ENCODE measurements at places on chromosomes 12 and 14.

DNA sequence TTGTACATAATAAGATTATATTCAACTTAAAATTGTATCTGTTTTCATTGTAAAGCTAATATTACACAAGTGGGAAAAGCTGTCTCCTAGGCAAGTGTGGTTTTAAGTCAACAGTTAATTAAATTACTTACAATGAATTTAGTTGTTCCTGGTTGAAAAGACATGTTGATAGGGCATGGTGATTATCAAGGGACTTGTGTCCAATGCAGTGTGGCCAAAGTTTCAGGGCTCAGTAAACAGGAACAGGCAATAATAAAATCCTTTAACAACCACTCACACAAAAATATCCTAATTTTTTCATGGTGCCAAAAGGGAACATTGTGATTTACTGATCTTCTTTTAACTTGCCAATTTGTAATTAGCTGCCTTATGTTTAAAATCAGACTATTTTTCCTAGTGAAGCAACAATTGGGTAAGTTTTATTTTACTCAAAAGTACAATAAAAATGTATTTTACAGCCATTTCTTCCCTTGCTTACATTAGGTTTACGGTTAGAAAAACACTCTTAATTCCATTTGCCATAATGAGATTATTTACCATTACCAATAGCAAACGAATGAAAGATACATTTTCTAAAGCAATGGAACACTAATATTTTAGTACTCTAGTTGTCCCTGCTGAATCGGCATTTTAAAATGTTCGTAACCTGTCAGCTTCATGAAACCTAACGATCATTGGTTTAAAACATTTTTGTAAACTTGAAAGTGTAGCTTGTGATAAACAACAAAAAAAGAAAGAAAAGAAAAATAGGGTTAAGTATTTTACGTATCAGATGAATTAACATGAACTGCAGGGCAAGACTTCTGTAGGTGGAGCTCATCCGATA lies 1.8 kb upstream of the WNK1 start:
- DNase-seq = no peak

DNA sequence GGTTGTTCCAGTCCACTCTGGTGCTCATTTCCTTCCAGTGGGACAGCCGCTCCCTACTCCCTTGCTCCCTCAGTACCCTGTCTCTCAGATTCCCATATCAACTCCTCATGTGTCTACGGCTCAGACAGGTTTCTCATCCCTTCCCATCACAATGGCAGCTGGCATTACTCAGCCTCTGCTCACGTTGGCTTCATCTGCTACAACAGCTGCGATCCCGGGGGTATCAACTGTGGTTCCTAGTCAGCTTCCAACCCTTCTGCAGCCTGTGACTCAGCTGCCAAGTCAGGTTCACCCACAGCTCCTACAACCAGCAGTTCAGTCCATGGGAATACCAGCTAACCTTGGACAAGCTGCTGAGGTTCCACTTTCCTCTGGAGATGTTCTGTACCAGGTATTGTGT lies 69.9 kb downstream of the RAD52 start:
- DNase-seq = no peak

DNA sequence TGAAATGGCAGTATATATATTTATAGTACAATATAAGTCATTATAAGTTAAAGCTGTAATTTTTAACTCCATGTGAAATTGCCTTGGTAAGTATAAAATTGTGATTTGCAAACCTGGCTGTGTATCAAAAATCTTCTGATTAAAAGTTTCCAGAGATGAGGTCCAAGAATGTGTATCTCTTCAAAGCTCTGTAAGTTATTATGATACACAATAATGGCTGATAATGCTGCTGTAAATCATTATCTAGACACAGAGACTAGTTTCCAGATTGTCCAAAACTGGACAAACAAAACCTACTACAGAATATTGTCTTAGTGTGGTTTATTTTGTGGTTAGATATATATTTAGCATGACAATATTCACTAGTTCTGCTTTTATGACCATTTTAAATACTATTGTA lies 514.8 kb downstream of the SLC6A15 start:
- DNase-seq = no peak

GRCh38 chr14:70567791-70568190 lies 32.7 kb downstream of the MED6 start:
- no peak for DNase-seq

- no peak for DNase-seq
Measured at GRCh38 chr14:57378661-57379060, 11.7 kb upstream of the NAA30 start.

DNA sequence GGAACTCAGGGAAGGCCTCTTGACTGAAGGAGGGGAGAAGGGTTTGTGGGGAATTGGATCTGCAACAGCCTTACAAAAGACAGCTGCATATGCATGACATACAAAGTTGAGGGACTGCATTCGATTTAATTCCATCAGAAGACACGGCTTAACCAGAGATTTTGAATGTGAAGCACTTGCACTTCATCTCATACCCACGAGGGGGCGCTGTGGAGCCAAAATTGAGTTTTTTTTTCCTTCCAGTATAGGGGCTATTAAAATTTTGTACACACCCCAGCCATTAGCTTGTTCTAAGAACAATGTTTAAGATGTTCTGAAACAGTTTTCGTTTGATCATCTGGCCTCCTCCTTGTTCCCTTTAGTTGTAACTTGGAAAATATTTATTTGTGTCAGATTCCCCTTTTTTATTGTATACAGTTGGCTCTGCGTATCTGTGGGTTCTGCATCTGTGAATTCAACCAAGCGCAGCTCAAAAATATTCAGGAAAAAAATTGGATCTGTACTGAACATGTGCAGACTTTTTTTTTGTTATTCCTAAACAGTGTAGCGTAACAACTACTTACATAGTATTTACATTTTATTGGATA lies 1.6 kb downstream of the SUDS3 start:
- peak; percentile 68 for DNase-seq

DNA sequence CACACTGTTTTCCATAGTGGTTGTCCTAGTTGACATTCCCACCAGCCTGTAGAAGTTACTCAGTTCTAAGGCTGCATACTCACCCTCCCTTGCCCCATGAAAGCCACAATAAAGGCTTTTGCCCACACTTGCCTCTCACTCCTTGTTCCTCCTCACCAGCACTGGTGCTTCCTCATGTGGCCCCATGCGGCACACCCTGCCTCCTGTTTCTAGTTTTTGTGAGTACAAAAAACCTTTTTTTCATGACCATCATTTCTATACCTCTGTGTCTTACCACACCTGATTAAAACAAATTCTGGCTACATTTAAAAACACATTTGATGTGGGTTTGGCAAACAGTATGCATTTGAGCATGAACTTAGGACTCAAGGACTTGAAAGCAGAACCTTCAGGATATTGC lies 40.7 kb upstream of the RIN3 start:
- DNase-seq = no peak

- no peak for DNase-seq
Measured at GRCh38 chr14:61520576-61520975, 174.7 kb upstream of the HIF1A start.

GRCh38 chr14:102528431-102529170 lies 19.0 kb upstream of the ANKRD9 start:
- no peak for DNase-seq

GRCh38 chr12:79982086-79983062 lies 47.5 kb upstream of the PPP1R12A start:
- no peak for DNase-seq

- DNase-seq = no peak
Measured at GRCh38 chr14:95765051-95765450, 51.1 kb upstream of the TCL1A start.

GRCh38 chr12:55926738-55927587 lies 731 bp downstream of the PYM1 start:
- DNase-seq = peak; percentile 92

DNA sequence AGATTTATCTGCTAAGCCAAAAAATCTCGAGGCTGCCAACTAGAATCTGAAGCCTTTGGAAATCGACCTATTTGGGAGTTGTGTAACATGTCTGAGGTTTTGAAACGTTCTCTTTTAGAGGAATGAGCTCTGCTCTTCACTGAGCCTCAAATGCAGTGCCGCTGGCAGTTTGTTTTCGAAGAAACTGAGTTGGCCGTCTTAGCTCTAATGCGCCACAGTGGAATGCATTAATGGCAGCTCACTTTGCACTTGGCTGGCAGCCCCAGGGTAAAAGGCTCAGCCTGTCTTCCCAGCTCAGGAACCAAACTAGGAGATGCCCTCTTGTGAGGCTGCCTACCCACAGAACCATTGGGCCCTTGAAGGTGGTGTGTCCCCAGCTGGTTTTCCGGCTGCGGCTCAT lies 53.8 kb downstream of the SFSWAP start:
- DNase-seq = no peak

- DNase-seq = no peak
Measured at GRCh38 chr12:19915392-19916195, 452.7 kb upstream of the PDE3A start.

GRCh38 chr12:47814539-47815170 lies 5.0 kb downstream of the HDAC7 start:
- DNase-seq = no peak

DNA sequence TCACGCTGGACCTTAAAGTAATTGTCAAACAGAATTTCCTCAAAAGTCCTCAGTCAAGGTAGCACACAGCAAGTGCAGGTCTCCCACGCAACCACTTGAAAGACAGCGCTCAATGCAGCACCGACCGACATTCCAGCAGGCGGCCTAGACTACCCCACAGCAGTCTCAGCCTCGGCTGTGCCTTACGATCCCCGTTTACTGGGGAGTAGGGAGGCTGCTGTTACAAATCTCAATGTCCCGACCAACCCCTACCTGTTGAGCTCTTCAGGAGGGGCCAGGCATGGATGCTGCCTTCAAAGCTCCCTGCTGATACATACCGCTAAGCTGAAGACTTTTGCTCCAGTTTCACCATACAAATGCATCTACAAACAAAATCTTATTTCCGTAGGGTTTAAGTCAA lies 21.8 kb downstream of the VPS37B start:
- DNase-seq = no peak

DNA sequence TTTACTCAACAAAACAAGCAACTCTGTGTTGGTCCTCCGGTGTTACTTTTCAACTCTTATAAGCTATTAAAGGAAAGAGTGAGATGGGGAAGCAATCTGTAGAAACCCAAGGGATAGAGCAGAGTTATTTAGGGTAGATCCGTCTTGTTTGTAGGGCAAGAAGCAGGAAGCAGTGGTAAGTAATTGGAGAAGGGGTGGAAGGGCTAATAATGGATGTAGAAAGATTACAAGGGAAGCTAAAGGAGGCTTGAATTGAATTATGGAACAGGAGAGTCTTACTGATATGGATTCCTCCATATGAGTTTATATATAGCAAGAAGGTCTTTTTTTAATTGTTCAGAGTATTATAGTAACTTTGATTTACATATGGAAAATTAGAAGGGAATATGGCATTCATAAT lies 72.7 kb downstream of the MNAT1 start:
- no peak for DNase-seq

DNA sequence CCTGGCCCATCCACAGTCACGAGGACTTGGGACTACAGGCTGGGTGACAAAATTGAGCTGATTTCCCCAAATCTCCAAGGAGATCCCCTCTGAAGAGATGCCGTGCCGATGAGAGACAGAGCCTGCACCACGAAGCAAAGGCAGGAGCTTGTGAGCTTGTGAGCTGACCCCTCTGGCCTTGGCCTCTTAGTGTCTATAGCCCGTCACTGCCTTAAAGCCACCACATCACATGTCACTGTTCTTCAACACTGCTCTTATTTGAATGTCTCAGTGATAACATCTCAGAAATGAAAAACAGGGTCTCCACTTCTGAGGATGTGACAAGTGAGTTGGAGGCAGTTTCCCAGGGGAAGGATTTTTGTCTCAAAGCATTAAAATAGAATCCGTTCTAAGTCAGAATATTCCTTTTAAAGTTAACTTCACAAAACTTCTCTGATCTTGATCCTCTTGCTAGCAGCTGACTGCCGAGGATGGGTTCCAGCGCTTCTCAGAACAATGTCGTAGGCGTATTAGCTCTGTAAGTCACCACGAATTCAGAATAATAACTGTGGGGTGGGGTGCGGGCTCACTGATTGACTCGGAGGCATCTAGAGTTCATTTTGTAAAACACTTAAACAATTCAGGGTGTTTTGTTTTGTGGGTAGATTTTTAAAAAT lies 37.5 kb downstream of the CHST11 start:
- DNase-seq = peak; percentile 62

DNA sequence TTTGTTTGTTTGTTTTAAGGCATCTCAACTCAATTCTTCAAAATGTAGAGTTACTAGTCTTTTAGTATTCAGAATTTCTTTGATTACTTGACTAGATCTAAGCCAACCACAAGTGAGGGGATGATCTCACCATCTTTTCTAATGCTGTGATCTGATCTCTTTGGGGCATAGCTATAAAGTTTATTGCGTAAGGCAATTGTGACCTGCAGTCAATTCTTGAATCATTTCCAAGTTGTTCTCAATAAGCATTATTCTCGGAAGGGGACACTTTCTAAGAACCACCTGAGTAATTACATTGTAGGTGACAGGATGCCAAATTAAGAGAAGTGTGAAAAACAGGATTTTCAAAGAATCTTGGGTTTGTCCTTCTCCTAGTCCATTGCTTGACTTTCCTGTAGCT lies 13.1 kb downstream of the DACT1 start:
- no peak for DNase-seq

- DNase-seq = no peak
Measured at GRCh38 chr12:121903202-121903601, 14.6 kb downstream of the PSMD9 start.

GRCh38 chr12:100555722-100556121 lies 17.8 kb upstream of the GAS2L3 start:
- DNase-seq = no peak

GRCh38 chr14:102900631-102901571 lies 21.6 kb upstream of the AMN start:
- DNase-seq = no peak

DNA sequence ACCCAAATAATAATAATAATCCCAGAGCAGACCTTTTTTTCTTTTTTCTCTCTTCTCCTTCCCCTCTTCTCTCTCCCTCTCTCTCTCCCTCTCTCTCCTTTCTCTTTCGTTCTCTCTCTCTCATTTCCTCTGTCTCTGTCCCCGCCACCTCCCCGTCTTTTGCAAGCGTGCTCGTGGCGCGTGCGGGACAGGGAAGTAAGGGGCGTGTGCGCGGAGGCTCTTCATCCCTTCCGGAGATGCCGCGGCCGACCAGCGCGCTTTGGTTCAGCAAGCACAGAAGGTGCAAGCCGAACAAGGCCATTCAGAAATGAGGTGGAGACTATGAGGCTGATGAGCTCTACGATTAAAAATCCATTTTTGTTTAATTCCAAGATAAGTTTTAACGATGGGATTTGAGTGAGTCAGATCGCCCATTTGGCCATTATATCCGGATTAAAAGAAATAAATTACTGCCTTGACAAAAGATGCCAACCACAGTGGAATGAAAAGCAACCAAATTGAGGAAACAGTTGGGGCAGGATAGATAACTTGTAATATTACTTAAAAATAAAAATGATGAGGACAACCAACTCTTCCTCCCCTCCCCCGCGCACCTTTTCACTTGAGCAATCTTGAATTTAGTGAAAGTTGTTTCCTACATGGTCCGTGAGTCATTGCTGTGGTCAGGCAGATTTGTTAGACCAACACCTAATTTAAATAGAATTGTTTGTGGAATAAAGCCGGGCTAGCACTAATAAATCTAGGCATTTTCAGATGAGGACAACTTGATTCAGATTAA lies 1.2 kb upstream of the AMIGO2 start:
- DNase-seq = peak; percentile 54
